ENCODE measurements at places on chromosomes 6 and 20. TPM values are rescaled to one million over a fixed set of nuclear protein-coding genes. Genes with fewer than 3 reads are reported as not detected.

The BPIFB1 gene
- not detected for polyA plus RNA-seq

The SNAP91 gene
- polyA plus RNA-seq: not detected

The ANGPT4 gene
- not detected for polyA plus RNA-seq

The RBM12 gene
- polyA plus RNA-seq: 56.1 TPM
